ENCODE measurements at places on chromosomes 5 and 9. TPM values are rescaled to one million over a fixed set of nuclear protein-coding genes. Genes with fewer than 3 reads are reported as not detected.

Gene FOXI1
- total RNA-seq, result not detected

DNA sequence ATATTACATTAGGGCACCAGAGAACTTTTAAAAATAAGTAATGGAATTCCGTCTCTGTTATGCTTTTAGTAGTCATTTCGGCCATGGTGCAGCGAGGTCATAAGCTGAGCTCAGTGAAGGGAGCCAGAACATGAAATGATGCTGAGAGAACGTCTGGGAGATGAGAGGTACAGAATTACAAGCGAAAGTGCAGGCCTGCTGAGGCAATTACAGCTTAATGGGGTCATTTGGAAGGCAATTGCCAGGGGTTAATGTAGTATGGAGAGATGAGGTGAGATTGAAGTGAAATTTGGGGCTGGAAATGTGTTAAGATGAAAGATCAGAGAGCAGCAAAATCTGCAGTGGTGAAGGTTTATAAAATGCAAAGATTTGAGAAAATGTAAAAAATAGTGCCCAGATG is 96.5 kb downstream of the PBX3 start:
- H3K27ac ChIP-seq, result no peak overlapping the region
- no peak overlapping the region for H3K4me3 ChIP-seq
- peaks cover 5% of the 10 kb centered on the region for H3K4me1 ChIP-seq
- H3K27me3 ChIP-seq, result no peaks in the 10 kb centered on the region
- DNase-seq, result no peak

- no peak within 1 kb of the TSS for H3K27ac ChIP-seq
- H3K4me1 ChIP-seq, result no peaks in the 10 kb centered on the region
- H3K36me3 ChIP-seq, result no peaks in the 10 kb centered on the region
These were observed at the start of gene NME5 for GRCh38 chr5:138138949-138139780. Gene NME5 (minus strand): TSS chr5:138139428. CDS start chr5:138138780, 648 bp downstream.

Gene CARTPT
- total RNA-seq, result not detected

DNA sequence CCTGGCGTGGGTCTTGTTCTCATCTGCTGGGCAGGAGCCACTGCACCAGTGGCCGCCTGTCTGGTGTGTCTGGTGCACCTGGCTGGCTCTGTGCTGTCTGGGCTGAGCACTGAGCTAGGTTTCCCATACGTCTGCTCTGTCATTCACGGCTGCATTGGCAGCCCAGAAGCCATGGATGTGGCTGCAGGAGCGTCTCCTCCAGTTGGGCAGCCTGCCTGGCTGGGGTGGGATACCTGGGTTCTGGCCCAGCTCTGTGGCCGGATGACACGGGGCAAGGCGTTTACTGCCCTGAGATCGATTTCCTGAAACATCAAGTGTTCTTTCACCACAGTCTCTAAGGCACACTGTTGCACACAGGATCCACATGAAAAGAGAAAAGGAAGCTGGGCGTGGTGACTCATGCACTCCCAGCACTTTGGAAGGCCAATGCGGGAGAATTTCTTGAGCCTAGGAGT is 25.5 kb upstream of the SLC25A51 start:
- H3K4me3 ChIP-seq, result no peak overlapping the region
- no peaks in the 10 kb centered on the region for H3K36me3 ChIP-seq
- H3K27ac ChIP-seq, result no peak overlapping the region
- H3K4me1 ChIP-seq, result peaks cover 4% of the 10 kb centered on the region

- H3K36me3 ChIP-seq, result peaks cover 64% of the 10 kb centered on the region
- H3K4me3 ChIP-seq, result no peak overlapping the region
- H3K27me3 ChIP-seq, result no peaks in the 10 kb centered on the region
- DNase-seq, result no peak
- H3K4me1 ChIP-seq, result no peaks in the 10 kb centered on the region
- no peak overlapping the region for H3K27ac ChIP-seq
These were observed 40.0 kb downstream of the MARCHF6 start for GRCh38 chr5:10393491-10393890.

- H3K27me3 ChIP-seq, result no peaks in the 10 kb centered on the region
- no peaks in the 10 kb centered on the region for H3K36me3 ChIP-seq
- H3K4me3 ChIP-seq, result no peak overlapping the region
- no peak for DNase-seq
These were observed 13.5 kb downstream of the FBXL7 start for GRCh38 chr5:15513431-15513830.

DNA sequence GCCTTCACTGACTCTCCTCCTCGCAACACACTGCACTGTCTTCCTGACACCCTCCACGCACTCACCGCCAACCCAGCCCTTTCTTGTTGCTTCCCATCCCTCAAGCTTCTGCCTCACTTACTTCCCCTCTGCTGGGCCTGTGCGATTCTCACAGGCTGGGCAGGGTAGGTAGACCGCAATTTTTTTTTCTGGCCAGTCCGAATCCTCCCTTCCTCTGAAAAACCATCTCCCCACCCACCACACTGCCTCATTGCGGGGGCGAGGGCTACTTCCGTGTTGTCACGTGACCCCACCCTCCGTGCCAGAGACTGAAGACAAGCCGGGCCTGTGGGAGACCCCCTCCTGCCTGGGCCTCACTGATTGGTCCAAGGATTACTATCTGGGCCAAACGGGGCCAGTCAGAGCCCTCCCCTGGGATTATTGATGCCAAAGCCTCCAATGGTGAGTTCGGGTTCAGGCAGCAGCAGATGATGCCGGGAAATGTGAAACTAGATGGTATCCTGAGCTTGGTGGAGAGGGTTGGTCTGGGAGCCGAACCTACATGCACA is 73.1 kb downstream of the STK10 start:
- peaks cover 55% of the 10 kb centered on the region for H3K36me3 ChIP-seq
- peak overlapping the region; percentile 96 for H3K27ac ChIP-seq
- peak; percentile 77 for DNase-seq
- H3K4me3 ChIP-seq, result peak overlapping the region; percentile 76

DNA sequence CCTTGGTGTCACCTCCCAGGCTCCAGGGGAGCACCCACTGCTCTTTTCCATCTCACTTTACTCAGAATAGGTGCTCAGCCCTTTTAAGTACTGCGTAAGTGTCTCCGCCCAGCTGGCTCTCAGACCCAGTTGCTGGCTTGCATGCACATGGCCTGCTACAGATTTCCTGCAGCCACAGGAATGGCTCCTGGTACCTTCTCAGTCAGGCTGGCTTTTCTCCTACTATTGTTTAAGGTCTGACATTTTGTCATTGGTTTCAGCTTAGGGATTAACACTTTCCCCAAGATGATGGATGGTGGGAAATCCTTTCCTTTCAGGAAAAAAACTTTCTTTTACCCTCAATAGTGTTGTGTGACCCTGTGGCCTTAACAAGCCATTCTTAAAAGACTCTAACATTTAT is 1652.3 kb upstream of the WWC1 start:
- H3K4me1 ChIP-seq, result no peaks in the 10 kb centered on the region
- H3K27me3 ChIP-seq, result no peaks in the 10 kb centered on the region
- H3K27ac ChIP-seq, result no peak overlapping the region
- no peak for DNase-seq
- no peak overlapping the region for H3K4me3 ChIP-seq

Gene NPR3
- not detected for total RNA-seq

DNA sequence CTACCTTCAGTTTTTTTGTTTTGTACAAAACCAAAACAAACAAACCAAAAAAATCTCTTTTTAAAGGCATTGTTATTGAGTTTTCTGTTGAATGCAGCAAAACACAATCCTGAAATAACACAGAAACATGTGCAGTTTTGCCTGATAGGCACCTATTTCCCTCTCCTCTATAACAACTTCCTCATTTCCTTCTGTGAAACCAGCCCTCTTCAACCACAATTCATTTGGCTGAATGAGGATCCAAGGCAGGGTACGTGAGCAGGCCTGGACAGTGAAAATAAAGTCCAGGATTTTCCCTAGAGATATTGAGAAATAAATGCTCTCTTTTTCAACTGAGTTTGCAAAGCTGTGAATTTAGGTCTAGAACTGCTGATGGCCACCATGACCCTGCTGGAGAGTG is 134.8 kb upstream of the LARP1 start:
- H3K36me3 ChIP-seq, result no peaks in the 10 kb centered on the region
- H3K27me3 ChIP-seq, result peaks cover 3% of the 10 kb centered on the region
- DNase-seq, result no peak
- no peaks in the 10 kb centered on the region for H3K4me1 ChIP-seq

- H3K27ac ChIP-seq, result no peak overlapping the region
- H3K27me3 ChIP-seq, result no peaks in the 10 kb centered on the region
- peaks cover 83% of the 10 kb centered on the region for H3K36me3 ChIP-seq
- H3K4me1 ChIP-seq, result peaks cover 26% of the 10 kb centered on the region
These were observed 186.4 kb downstream of the CDK5RAP2 start for GRCh38 chr9:120393386-120394057.

Gene C9
- not detected for total RNA-seq

Gene GABRP
- total RNA-seq, result not detected

Gene PTCD2
- 16.8 TPM for total RNA-seq

GRCh38 chr9:85523202-85523601 is 218.6 kb downstream of the AGTPBP1 start:
- DNase-seq, result no peak
- peaks cover 40% of the 10 kb centered on the region for H3K27me3 ChIP-seq
- peaks cover 4% of the 10 kb centered on the region for H3K4me1 ChIP-seq

- peaks cover 8% of the 10 kb centered on the region for H3K27me3 ChIP-seq
- no peaks in the 10 kb centered on the region for H3K36me3 ChIP-seq
- H3K27ac ChIP-seq, result no peak overlapping the region
- DNase-seq, result no peak
- H3K4me3 ChIP-seq, result no peak overlapping the region
These were observed 135.4 kb upstream of the RASEF start for GRCh38 chr9:83198371-83198770.

Gene CHD1
- 67.6 TPM for total RNA-seq

DNA sequence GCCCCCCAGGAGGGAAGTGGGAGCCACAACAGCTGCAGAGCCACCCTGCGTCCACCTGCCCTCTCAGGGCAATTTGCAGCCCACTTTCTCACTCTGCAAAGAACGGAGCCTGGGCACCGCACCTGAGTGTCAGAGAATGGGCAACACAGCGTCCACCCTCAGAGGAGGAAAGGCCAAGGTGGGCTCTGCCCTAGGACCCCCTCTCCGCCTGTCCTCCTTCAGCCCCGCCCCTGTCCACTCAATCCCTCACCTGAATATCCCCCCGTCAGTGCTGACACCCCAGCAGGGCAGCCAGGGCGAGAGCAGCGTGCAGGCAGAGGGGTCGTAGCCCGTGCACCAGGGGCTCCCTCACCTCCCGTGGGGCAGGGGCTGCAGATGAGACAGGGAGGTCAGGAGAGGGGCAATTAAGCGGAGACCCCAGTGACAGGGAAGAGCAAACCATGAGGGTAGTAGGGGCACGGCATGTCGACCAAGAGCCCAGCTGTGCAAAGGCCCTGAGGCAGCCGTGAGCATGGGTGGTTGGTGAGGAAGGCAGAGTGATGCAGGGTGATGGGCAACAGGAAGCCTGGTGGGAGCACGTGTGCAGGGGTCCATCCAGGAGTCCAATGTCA is 140.3 kb downstream of the OLFM1 start:
- H3K27me3 ChIP-seq, result no peaks in the 10 kb centered on the region
- no peaks in the 10 kb centered on the region for H3K4me1 ChIP-seq
- H3K36me3 ChIP-seq, result no peaks in the 10 kb centered on the region
- H3K27ac ChIP-seq, result no peak overlapping the region
- DNase-seq, result no peak

- no peak for DNase-seq
- peaks cover 16% of the 10 kb centered on the region for H3K27me3 ChIP-seq
- H3K27ac ChIP-seq, result no peak overlapping the region
These were observed 635.7 kb downstream of the RAB3C start for GRCh38 chr5:59218424-59219045.

DNA sequence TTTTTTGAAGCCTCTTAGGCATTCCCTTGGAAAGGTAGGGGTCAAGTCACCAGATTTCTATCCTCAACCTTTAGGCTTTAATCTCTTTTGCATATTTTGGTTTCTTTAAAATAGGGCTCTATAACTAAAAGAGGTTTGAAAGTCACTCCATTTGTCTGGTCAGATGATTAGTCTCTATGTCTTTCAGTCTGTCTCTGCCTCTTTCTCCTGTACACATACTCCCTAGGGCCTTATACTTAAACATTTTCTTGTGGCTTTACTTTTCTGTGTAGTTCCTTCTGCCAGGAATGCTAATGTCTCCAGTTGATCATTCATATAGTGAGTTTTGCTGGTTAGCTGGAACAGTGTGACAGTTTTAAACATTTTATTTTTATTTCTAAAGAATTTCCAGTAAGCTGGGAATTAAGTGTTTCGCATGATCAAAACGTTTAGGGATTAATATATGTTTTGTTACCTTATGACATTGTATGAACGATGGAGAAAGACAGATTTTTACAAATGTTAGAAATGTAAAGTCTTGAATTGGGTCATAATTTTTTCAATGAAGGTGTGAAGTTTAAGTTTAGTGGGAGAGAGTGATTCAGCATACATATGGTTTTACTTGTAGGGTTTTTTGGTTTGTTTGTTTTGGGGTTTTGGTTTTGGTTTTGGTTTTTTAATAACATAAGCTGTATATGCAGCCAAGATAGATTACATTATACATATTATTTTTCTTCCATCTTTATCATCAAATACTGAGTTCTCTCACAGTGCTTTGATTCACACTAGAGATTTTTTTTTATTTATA is 90.6 kb downstream of the ZCCHC7 start:
- no peak for DNase-seq
- H3K36me3 ChIP-seq, result peaks cover 44% of the 10 kb centered on the region
- no peaks in the 10 kb centered on the region for H3K27me3 ChIP-seq

DNA sequence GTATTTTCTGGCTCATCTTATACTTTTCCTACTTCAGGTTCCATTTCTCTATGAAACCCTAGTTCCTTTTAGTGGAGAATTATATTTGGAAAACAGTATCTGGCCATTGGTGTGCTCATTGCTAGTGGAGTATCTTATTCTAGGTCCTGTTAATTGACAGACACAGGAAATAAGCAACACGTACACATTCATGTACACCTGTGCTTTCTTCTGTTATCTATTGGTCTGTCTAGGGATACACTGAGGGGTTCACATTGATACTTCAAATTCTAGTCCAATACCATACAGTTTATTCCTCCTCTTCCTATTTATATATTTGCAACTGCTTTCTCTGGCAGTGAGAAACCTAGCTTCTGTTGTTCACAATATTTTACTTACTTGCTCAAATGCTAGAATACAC is 110.2 kb downstream of the FER start:
- peaks cover 6% of the 10 kb centered on the region for H3K4me1 ChIP-seq
- no peaks in the 10 kb centered on the region for H3K36me3 ChIP-seq
- DNase-seq, result no peak

Gene RLN1
- 0.87 TPM for total RNA-seq

DNA sequence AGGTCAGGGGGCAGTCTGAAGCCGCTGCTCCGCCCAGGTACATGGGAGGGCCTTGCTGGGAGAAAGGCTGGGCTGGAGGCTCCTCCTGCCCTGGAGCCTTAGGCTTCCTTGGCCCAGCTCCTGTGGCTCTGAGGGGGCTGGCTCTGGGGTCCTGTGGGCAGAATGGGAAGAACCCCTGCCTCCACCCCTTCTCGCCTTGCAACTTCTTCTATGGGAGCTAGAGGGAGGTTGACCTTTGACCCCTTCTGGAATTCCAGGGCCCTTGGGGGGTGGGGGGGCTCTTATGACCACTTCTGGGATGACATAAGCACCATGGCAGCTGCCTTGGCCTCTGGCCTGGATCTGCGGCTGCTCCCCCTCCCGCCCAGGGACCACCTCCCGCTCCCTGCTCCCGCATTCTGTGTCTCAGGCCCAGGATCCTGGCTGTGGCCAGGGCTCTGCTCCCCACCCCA is 32.2 kb downstream of the IER5L start:
- H3K36me3 ChIP-seq, result peaks cover 26% of the 10 kb centered on the region
- no peak for DNase-seq
- H3K27ac ChIP-seq, result no peak overlapping the region
- no peak overlapping the region for H3K4me3 ChIP-seq
- H3K27me3 ChIP-seq, result no peaks in the 10 kb centered on the region

Gene NMUR2
- not detected for total RNA-seq

Gene ACOT12
- total RNA-seq, result not detected

GRCh38 chr5:1420211-1421195 is 24.7 kb downstream of the SLC6A3 start:
- no peak overlapping the region for H3K4me3 ChIP-seq
- H3K27me3 ChIP-seq, result no peaks in the 10 kb centered on the region
- no peaks in the 10 kb centered on the region for H3K4me1 ChIP-seq
- H3K27ac ChIP-seq, result no peak overlapping the region

Gene SLC25A2
- total RNA-seq, result 0.16 TPM

Gene AHRR
- total RNA-seq, result 33.3 TPM

Gene GABBR2
- not detected for total RNA-seq
